ENCODE measurements at places on chromosomes 7 and 10. TPM values are rescaled to one million over a fixed set of nuclear protein-coding genes. Genes with fewer than 3 reads are reported as not detected.

Gene AVPI1
- 1.3 TPM for total RNA-seq

Gene ENTPD1
- 10.3 TPM for total RNA-seq

Gene MRC1
- total RNA-seq: 2.1 TPM

Gene NPC1L1
- total RNA-seq: not detected

Gene SPAM1
- total RNA-seq: not detected

Gene GPR22
- total RNA-seq: not detected

Gene EFCAB10
- 0.25 TPM for total RNA-seq

Gene RBP4
- not detected for total RNA-seq

Gene PPP1R9A
- 15.9 TPM for total RNA-seq

Gene UCMA
- total RNA-seq: not detected

Gene ADCK2
- 43.2 TPM for total RNA-seq

Data from bladder microvascular endothelial cell (primary cell).